ENCODE measurements at places on chromosomes 3 and 15. TPM values are rescaled to one million over a fixed set of nuclear protein-coding genes. Genes with fewer than 3 reads are reported as not detected.

CACNA2D2 gene
- 0.11 TPM for total RNA-seq

GNB5 gene
- 16.8 TPM for total RNA-seq

GRCh38 chr3:107410606-107411005, 33.4 kb downstream of the CCDC54 start:
- no peak for DNase-seq

DNA sequence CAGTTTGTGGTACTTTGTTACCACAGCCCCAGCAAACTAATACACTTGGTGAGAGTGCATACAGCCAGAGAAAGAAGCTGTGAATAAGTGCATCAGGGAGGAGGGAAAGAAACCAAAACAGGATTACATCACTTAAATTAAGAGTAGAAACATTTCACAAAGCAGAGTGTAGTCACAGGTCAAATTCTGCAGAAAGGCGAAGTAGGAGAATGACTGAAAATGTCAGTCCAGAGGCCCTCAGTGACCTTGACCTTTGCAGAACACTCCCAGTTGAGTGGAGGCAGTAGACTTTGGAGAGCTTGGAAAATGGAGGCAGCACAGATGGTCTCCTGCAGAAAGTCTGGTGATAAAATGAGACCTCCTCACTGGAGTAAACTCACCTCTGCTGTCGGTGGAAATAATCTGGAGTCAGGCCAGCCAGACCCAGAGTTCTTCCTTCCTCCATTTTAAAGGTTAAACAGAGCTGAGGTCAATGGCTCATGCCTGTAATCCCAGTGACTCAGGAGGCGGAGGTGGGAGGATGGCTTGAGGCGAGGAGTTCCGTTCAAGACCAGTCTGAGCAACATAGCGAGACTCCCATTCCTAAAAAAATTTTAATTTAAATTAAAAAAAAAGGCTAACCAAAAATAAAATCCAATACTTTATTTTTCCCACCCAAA, 5.0 kb downstream of the CD86 start:
- DNase-seq = no peak

GRCh38 chr15:38522922-38523321, 41.7 kb downstream of the RASGRP1 start:
- DNase-seq = no peak

All from GM12878 (cell line).